ENCODE measurements at places on chromosomes 3 and 15.
A peak's percentile ranks its signal among the peaks of the same experiment; 100 is the strongest.

- DNase-seq = no peak
These were observed 8.8 kb downstream of the SATB1 start for GRCh38 chr3:18416332-18416731.

DNA sequence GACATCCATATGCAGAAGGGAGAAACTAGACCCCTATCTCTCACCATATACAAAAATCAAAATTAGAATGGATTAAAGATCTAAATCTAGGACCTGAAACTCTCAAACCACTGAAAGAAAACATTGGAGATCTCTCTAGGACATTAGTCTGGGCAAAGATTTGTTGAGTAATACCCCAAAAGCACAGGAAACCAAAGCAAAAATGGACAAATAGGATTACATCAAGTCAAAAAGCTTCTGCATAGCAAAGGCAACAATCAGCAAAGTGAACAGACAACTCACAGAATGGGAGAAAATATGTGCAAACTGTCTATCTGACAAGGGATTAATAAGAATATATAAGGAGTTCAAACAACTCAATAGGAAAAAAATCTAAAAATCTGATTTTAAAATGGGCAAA is 54.8 kb downstream of the MYO9A start:
- DNase-seq = no peak

DNA sequence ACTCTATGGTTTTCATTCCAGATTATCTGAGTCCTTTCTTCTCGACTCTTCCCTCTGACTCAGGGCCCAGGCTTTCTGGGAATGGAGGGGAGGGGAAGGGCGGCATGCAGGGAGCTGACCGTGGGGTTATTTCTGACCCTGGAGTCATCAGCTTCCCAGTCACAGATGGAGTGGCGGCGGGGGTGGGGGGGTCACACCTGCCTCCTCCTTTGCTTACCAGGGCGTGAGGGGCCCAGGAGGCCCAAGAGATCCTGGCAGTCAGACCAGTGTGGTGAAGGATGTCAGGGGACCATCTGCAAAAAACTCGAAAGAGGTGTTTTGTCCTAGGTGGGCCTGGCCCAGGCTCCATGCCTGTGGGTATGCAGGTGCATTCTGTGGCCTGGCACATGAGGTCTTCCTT is 996 bp upstream of the XIRP1 start:
- peak; percentile 61 for DNase-seq

DNA sequence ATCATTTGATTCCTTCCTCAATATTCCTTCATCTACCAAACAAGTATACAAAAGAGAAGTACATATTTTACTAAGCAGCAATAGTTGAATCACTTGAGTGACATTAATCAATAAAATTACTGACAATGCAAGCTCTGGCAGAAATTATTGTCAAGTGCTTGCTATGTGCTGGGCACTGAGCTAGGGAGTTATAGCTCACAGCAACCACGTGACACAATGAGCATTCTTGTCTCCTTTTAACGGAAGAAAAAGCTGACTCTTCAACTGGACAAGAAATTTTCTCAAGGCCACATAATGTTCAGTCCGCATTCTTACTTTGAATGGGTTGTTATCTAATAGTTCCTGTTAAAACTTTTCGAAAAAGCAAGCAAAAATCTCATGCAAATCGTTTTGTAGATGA is 500.1 kb downstream of the PYDC2 start:
- no peak for DNase-seq

DNA sequence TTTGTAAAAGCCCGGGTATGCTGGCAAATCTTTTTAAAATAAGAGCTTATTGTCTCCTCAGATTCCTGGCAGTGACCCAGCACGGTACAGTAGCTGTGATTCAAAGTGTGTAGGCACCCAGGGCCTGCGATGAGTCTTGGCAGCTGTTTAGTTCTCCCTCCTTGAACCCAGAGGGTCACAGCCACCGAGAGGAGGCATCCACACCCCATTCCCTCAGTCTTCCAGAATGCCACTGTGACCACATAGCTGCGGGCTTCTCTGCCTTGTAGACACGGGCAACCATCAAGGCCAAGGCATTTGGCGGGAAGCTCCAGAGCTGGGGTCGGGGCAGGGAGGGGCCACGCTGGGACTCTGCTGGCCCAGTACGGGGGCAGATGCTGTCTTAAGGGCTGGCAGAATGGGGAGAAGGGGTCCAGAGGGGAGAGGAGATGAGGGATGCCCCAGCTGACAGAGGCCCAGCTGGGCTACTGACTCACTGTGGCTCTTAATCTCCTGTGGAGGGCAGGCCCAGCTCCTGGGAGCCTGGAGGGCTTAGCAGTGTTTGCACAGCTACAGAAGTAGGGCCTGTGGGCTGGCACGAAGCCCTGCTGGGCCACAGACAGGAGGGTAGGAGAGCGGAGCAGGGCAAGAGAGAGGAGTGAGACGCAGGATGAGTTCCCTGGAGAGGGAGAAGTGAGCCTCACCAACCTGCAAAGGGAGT is 68.8 kb upstream of the DLG1 start:
- peak; percentile 85 for DNase-seq

DNA sequence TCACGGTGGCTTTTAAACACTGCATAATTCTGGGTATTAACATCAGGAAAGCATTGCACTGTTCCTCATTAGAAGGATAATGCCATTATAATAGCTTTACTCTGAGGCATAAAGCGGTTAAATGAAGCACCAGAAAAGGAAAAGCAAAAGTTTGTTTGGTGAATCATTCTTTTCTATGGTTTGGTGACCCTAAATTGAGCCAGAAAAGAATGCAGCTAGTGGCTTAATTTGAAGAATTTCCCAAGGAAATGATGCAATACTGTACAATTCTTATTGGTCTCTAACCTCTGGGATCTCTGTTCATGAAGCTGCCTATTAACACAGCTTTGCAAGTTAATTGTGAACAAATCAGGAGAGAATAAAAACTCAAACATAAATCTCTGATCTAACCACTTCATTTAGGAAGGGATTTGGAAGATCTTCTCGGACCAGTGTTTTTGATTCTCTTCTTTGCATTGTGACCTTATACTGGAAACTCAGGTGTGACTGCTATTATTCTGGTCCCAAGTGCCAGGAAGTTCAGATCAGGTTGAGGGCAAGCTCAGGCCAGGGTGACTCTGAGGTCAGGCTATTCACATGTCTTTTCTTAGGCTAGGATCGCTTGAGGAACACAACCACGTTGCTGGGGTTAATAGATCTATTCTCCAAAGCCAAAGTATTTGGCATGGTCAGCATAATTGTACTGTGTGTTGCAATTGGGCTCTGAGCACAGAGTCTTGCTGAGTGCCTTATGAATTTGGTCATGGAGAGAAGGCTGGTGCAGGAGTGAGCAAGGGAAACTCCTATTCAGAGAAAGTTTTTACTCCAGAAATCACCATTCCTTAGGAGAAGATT is 11.3 kb upstream of the DLG1 start:
- peak; percentile 97 for DNase-seq

DNA sequence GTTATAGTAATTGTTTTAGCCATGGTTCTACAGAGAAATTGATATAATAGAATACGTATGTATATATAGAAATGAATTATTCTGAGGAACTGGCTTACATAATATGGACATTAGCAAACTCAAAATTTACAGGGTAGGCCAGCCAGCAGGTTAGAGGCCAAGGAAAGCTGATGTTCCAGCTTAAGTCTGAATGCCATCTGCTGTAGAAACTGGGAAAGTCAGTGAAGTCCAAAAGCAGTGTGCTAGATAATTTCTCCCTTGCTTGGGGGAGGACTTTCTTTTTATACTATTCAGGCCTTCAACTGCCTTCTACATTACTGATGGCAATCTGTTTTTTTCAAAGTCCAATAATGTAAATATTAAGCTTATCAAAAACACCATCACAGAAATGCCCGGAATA is 1174.7 kb downstream of the ZPLD1 start:
- DNase-seq = no peak

- DNase-seq = peak; percentile 78
These were observed 87.2 kb downstream of the OPA1 start for GRCh38 chr3:193680220-193680619.

DNA sequence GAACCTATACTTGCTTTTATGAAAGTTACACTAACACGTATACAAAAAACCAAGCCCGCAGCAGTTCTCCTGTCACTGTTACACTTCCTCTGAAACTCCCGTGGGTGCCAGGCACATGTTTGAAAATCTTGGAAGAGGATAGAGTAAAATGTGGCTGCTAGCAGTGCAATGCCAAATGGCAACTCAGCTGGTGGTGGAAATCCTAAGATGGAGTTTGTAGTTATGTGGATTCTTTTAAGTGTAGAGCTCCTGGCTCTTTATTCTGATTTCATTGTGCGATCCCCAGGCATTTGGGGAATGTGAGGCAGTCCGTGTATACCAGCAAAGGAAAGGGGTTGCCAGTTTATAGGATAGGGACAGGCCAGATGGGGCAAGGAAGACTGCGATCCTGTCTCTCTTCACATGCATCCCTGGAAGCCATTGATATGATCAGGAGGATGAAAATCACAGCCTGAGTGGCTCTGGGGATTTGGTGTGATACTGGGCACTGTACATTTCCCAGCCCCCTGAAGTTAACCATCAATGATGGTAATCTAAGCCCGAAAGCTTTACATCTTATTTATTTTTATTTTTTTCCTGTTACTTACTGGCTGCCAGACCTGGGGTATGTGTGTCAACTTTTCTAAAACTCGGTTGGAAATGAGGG is 1.1 kb downstream of the STAC start:
- no peak for DNase-seq

DNA sequence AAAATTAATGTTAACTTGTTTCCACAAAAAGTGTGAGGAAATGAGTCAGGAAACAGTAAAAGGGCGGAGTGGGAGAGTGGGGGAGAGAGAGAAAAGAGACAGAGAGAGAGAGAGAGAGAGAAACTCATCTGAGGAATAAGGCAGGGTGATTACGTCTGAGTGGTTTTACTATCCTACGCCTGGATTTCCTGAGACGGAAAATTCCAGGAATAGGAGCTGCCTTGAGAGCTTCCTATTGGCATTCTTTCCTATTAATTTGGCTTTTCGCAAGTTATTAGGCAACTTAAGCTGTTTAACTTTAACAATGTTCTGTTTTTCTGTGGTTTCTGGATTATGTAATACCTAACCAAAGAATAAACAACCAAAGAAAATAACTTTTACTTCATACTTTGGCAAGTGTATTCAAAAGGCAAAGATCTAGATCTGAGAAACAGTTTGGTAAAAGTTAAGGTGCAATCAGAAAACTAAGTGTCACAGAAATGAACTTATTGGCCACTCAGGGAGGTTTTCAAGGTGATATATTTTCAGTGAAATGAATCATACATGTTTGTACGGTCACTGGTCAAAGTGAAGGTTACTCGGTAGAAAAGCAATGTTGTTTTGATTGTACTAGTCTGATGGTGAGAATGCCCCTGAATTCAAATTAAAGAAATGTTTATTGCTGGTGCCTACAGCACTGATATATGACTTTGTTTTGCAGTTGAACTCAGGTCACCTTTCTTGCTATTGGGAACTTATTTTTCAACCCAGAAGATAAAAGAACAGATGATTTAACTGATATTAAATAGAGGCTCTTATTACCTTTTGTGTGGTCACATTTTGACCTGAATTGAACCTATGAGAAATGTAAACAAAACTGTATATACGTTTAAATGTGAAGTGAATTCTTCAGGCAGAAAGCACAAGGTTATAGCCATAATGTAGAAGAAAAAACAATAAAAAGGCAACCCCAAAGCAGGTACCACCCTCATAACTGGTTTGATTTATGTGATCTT is 39.9 kb upstream of the TNFSF10 start:
- peak; percentile 71 for DNase-seq

DNA sequence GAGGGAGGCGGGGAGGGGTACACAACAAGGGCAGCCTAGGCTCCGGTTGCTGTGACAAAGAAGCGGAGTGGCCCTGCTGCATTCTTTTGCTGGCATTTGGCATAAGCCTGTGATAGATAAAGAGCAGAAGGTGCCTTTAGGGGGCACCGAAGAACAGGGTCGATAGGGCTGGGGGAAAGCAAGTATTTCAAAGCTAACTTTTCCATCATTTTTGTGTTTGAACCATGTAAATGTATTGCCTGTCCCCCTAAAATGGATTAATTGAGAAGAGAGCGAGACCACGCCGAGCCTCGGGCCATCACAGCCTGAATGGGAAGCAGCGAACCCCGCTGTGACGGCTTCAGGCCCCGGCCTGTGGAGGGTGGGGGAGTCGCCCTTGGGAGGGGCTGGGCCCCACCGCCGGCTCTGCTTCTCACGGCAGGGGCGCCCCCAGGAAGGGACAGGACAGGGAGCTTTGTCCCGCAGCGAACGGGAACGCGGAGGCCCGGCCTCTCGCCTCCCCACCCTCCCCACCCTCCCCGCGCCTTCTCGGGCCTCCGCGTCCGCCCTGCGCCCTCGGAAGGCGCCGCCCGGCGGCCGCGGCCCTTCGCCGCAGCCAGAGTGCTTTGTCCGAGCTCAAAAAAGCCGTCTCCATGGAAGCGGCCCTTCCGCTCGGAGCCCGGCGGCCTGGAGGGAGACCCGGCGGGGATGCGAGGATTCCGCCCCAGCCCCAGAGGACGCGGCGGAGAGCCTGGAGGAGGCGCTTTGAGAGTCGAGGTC is 32.4 kb upstream of the ALDH1L1 start:
- DNase-seq = peak; percentile 47

DNA sequence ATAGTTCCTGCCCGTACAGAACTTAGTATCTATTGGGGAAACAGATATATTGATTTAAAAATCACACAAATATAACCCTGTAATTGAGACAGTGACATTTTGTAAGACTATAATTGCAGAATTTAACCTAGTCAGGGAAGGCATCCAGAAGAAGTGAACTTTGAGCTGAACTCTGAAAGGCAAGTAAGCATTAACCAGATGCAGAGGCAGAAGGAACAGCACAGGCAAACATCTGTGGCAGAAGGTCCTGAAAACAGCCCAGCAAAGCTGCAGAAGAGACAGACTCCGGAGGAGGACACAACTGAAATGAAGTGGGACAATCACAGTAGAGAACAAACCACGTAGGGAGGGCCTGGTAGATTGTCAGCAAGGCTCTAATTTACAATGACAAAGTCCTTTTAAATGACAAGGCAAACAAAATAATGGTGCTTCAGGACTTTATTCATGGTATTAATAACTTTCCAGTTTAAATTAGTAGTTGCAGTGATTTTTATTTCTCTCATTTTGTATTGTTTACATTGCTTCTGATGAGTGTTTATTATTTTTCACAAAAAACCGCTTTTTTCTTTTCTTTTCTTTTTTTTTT is 14.5 kb downstream of the BCL2A1 start:
- no peak for DNase-seq

- DNase-seq = peak; percentile 58
These were observed 15.9 kb downstream of the COMMD2 start for GRCh38 chr3:149736175-149736952.

DNA sequence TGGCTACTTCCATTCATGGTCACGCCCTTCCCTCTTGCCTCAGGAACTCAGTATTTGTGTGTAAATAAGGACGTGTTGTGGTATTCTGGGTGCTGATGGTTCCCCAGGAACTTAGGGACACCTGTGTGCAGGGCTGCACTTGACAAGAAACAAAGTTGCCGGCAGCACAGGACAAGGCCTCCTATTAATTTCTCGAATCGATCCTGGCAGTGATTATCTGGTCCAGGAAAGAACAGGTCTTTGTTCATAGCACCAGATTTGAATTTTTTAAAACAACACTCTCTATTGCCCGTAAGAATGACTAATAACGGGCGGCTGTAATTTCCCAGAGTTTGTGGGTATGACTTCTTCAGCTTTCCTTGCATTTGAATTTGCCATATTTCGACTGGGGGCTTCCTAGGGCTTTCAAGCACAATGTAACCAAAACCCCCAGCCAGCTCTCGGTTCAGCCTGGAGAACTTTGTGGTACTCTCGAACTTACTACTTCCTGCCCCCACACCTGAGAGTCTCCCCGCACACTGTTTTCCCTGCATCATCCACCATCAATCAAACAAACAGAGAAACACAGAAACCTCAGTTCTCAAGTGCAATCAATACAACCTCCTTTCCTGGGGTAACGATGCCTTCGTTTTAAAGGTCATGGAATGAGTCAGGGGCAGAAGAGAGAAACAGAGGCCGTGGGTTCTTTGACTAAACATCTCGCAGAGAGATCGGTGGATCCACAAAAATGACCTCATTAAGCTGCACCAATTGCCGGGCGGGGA is 241.7 kb upstream of the ICE2 start:
- no peak for DNase-seq

Measured in fibroblast of skin of abdomen (primary cell).